ENCODE measurements at places on chromosomes 5 and 9. TPM values are rescaled to one million over a fixed set of nuclear protein-coding genes. Genes with fewer than 3 reads are reported as not detected.

- no peaks in the 10 kb centered on the region for H3K36me3 ChIP-seq
- no peak overlapping the region for H3K27ac ChIP-seq
- H3K27me3 ChIP-seq: no peaks in the 10 kb centered on the region
- no peak overlapping the region for H3K4me3 ChIP-seq
- H3K4me1 ChIP-seq: peaks cover 6% of the 10 kb centered on the region
- no peak for DNase-seq
Observed at GRCh38 chr9:115296831-115297565, 179.0 kb upstream of the TNC start.

DNA sequence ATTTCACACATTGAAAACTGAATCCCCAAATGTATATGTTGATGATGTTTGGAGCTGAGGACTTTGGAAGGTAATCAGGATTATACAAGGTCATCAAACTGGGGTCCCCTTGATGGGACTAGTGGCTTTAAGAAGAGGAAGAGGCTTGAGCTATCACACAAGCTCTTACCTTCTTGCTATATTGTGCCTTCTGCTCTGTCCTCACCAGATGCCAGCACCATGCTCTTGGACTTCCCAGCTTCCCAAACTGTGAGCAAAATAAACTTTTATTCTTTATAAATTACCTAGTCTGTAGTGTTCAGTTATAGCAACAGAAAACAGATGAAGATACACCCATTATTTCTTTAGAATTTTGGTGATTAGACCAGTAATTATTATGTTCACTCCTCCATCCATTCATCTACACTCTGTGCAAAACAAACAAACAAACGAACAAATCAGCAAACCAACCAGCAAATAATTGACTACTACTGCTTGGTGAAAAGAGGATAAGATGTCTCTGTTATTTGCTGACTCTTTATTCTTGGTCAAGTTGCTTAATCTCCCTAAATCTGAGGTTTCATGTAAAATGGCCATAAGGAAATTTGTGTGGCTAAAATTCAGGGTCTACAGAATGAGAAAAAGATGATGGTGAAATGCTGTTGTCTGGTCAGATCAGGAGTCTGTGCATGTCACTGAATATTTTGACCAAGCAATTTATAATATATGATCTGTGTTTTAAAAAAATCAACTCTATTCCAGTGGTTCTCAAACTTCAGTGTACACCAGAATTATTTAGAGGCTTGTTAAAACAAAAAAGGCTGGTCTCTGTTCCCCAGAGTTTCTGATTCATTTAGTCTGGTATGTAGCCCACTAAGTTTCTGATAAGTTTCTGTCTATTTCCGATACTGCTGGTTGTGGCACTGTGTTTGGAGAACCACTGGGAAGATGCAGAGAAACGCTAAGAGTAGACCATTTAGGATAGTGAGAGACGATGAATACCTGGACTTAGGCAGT is 854.1 kb downstream of the MAT2B start:
- H3K4me1 ChIP-seq: peaks cover 27% of the 10 kb centered on the region
- no peaks in the 10 kb centered on the region for H3K36me3 ChIP-seq
- no peak for DNase-seq
- H3K27ac ChIP-seq: no peak overlapping the region

GRCh38 chr9:20353524-20353923 is 268.8 kb downstream of the MLLT3 start:
- no peak overlapping the region for H3K4me3 ChIP-seq
- no peaks in the 10 kb centered on the region for H3K36me3 ChIP-seq
- H3K27me3 ChIP-seq: no peaks in the 10 kb centered on the region
- peaks cover 14% of the 10 kb centered on the region for H3K4me1 ChIP-seq
- no peak overlapping the region for H3K27ac ChIP-seq

GRCh38 chr5:14006823-14007520 is 62.5 kb upstream of the DNAH5 start:
- no peaks in the 10 kb centered on the region for H3K36me3 ChIP-seq
- H3K4me3 ChIP-seq: no peak overlapping the region
- no peak for DNase-seq
- H3K27me3 ChIP-seq: peaks cover 7% of the 10 kb centered on the region
- no peak overlapping the region for H3K27ac ChIP-seq
- peaks cover 10% of the 10 kb centered on the region for H3K4me1 ChIP-seq

- no peak overlapping the region for H3K4me3 ChIP-seq
- H3K4me1 ChIP-seq: no peaks in the 10 kb centered on the region
- H3K27ac ChIP-seq: no peak overlapping the region
Observed at GRCh38 chr5:19175776-19176570, 812.0 kb downstream of the CDH18 start.

GRCh38 chr9:80157561-80157983 is 585.8 kb downstream of the TLE4 start:
- H3K4me1 ChIP-seq: peaks cover 22% of the 10 kb centered on the region
- no peak overlapping the region for H3K4me3 ChIP-seq
- DNase-seq: no peak
- H3K36me3 ChIP-seq: no peaks in the 10 kb centered on the region
- H3K27me3 ChIP-seq: no peaks in the 10 kb centered on the region

DNA sequence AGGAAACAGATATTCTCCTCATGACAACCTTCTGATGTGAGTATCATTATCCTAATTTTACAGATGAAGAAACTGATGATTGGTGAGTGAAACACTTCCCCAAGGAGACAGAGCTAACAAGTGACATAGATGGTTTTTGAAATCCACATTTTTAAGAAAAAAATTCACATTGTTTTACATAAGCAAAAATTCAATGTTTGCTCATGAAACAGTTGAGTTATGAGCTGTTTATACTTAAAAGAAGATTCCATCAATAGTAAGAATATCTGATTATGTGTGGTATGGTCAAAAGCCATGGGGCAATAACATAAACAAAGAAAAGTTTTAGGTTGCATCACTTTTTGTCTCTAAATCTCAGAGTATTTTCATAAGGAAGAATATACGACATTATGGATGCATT is 167.9 kb upstream of the PAPPA start:
- no peaks in the 10 kb centered on the region for H3K4me1 ChIP-seq
- no peaks in the 10 kb centered on the region for H3K27me3 ChIP-seq
- H3K36me3 ChIP-seq: no peaks in the 10 kb centered on the region
- DNase-seq: no peak
- H3K4me3 ChIP-seq: no peak overlapping the region

GRCh38 chr5:98319299-98320011 is 454.0 kb upstream of the RGMB start:
- no peaks in the 10 kb centered on the region for H3K4me1 ChIP-seq
- no peaks in the 10 kb centered on the region for H3K27me3 ChIP-seq
- H3K27ac ChIP-seq: no peak overlapping the region
- H3K36me3 ChIP-seq: no peaks in the 10 kb centered on the region
- no peak overlapping the region for H3K4me3 ChIP-seq
- DNase-seq: no peak

DNA sequence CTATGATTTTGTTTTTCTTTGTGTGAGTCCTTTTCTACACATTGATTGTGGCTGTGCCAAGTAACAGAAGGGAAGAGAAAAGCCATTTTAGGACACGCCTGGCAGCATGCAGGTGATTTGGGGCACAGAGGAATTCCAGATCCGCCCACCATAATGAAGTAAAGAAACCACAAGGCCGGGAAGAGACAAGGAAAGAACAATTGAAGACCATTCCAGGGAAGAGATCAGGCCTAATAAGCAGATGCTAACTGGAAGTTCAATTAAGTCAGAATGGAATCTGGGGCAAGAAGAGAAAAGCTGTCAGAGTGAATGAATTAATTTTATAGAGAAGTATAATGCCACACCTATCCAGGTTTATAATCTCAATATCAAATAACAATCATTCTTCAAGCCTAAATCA is 110.2 kb upstream of the ISL1 start:
- no peak overlapping the region for H3K27ac ChIP-seq
- no peak overlapping the region for H3K4me3 ChIP-seq
- peaks cover 28% of the 10 kb centered on the region for H3K4me1 ChIP-seq
- no peaks in the 10 kb centered on the region for H3K27me3 ChIP-seq
- no peaks in the 10 kb centered on the region for H3K36me3 ChIP-seq

Gene CD72
- 0.56 TPM for total RNA-seq
